ENCODE measurements at places on chromosomes 2 and 18.

GRCh38 chr18:13553449-13553848 is 172.9 kb downstream of the FAM210A start:
- no peak for DNase-seq

GRCh38 chr2:88265352-88266303 is 95.5 kb downstream of the THNSL2 start:
- DNase-seq = no peak

GRCh38 chr2:67322353-67323001 is 74.7 kb upstream of the ETAA1 start:
- no peak for DNase-seq

DNA sequence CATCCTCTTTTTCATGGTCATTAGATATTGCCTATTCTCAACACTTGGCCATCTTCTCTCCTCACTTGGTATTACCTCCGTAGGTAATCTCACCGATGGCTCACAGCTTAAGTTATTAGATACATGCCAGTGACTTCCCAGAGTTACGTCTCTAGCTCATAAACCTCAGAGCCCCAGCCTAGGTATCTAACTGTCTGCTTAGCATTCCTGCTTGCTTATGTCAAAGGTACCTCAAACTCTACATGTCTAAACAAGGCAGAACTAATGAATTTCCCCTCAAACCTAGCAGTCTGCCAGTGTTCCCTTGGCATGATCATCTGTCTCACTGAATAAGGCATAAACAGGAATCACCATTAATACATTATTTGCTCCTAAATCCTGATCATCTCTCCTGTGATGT is 27.7 kb upstream of the ZNF638 start:
- no peak for DNase-seq

- DNase-seq = no peak
These were observed 73.5 kb downstream of the MTCL1 start for GRCh38 chr18:8778824-8779223.

DNA sequence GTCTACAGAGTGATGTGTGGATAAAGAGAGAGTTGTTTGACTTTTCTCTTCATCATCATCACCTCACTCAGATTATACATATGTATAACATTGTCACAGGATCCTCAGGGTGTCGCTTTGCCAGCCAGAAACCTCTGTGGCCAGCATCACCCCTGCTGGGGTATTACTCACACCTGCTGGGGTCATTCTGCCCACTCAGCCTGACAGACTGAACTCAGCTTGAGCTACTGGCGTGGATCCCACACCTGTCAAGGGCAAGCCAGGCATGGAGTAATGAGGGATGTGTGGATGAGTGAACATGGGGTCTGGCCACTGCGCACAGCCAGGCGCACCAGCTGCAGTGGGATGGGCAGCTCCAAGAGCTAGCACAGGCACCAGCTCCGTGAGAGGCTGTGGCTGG is 870.6 kb downstream of the CBLN2 start:
- no peak for DNase-seq

- no peak for DNase-seq
These were observed 37.9 kb downstream of the VIL1 start for GRCh38 chr2:218456849-218457248.

GRCh38 chr2:18118703-18119102 is 240.2 kb downstream of the KCNS3 start:
- no peak for DNase-seq

- no peak for DNase-seq
These were observed 164.5 kb upstream of the GLI2 start for GRCh38 chr2:120571015-120571728.

- DNase-seq = no peak
These were observed 132.8 kb downstream of the CYP26B1 start for GRCh38 chr2:72014831-72015230.

DNA sequence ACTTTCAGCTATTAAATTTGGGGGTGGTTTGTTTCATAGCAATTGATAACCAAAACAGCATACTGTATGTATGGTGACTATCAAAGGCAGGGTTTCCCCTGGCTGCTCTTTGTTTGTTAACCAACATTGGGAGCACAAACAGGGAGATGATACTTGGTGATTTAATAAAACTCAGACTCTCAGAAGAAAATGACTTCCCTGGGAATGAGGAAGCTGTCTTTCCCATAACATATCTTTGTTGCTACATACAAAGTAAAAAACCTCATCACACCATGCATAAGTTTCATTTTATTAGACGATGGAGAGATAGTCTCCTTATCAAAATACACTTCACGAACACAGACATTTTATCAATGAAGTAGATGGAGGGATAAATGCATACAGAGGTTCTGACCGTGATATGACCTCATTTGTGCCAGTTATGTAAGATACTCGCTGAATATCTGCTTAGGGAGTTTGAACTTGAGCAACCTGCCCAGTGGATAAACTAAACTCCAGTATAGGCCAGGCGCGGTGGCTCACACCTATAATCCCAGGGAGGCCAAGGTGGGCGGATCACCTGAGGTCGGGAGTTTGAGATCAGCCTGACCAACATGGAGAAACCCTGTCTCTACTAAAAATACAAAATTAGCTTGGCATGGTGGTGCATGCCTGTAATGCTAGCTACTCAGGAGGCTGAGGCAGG is 3.8 kb upstream of the NFE2L2 start:
- DNase-seq = no peak

GRCh38 chr2:173898178-173898668 is 67.0 kb downstream of the SP3 start:
- no peak for DNase-seq

GRCh38 chr2:241771286-241772062 is 5.1 kb upstream of the GAL3ST2 start:
- no peak for DNase-seq

- DNase-seq = no peak
These were observed 55.1 kb downstream of the MAP3K20 start for GRCh38 chr2:173130496-173131465.

DNA sequence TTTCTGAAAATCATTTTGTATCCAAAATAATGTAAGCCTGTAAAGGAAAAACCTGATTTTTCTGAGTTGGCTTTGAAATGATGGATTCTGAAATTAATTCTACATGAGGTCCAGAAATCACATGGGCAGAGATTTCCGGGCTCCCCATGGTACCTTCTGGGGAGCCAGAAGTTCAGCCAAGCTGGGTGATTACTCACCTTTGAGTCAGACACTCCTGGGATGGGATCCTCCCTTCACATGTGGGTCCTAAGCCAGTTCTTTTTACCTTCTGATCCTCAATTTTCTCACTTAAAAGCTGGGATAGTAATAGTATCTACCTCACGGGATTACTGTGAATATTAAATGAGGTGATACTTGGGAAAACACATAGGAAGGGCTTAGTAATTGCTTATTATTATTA is 179.8 kb upstream of the EPAS1 start:
- no peak for DNase-seq

GRCh38 chr18:73168236-73168635 is 300.4 kb upstream of the NETO1 start:
- no peak for DNase-seq

GRCh38 chr18:31498574-31499524 is 872 bp downstream of the DSG2 start:
- no peak for DNase-seq

GRCh38 chr2:84676295-84676694 is 160.0 kb downstream of the DNAH6 start:
- DNase-seq = no peak

DNA sequence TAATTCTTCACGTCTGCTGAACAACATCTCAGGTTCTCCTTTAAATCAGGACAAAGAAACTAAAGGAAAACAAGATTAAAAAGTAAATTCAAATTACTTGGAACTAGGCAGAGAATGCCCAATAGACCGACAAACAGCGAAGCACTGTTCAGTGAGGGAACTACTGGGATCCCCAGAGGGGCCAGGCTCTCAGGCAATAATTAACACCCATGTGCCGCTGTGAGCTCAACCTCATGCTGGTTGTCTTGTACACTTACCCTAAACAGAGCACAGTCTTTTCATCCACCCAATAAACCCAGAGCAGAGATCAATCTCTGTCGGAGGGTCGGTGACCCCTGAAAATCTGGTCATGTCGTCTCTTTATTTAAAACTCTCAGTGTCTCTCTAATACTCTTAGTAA is 229.9 kb upstream of the CRIM1 start:
- no peak for DNase-seq

- no peak for DNase-seq
These were observed 6.9 kb upstream of the STAT1 start for GRCh38 chr2:191020742-191021381.

- no peak for DNase-seq
These were observed 21.3 kb upstream of the TMEM131 start for GRCh38 chr2:98016908-98017670.

DNA sequence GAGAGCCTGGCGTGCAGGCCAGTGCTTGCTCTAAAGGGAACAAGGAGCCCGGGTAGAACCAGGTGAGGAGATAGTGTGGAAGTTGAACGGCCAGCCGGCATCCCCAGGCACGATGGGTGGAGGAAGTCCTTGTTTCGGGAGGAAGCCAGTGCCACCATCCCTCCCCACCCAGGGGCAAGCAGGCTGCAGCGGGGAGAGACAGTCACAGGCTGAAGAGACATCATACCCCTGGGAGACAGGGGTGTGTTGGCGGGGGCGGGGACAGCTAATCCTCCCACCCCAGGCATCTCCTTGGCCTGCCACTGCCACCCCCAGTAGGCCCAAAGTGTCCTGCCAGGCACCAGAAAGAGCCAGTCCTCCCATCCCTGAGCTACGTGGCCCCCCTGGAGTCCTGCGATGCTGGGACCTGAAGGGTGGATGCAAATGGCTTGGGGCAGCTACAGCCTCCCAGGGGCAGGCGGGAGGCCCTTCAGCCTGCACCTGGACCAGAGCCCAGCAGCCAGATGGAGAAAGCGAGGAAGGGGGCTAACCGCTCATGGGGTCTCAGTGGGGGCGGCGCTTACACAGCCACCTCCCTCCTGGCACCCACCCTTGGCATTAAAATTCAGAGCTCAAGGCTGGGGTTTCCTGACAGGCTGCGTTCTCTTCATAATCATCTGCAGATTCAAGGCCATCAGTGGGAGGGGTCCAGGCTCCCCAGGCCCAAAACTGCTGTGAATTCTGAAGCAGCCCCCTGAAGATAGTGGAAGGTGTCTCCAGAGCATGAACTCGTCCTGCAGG is 14.8 kb upstream of the GPR55 start:
- DNase-seq = no peak

- no peak for DNase-seq
These were observed 56.5 kb upstream of the TMEM247 start for GRCh38 chr2:46422717-46423394.

DNA sequence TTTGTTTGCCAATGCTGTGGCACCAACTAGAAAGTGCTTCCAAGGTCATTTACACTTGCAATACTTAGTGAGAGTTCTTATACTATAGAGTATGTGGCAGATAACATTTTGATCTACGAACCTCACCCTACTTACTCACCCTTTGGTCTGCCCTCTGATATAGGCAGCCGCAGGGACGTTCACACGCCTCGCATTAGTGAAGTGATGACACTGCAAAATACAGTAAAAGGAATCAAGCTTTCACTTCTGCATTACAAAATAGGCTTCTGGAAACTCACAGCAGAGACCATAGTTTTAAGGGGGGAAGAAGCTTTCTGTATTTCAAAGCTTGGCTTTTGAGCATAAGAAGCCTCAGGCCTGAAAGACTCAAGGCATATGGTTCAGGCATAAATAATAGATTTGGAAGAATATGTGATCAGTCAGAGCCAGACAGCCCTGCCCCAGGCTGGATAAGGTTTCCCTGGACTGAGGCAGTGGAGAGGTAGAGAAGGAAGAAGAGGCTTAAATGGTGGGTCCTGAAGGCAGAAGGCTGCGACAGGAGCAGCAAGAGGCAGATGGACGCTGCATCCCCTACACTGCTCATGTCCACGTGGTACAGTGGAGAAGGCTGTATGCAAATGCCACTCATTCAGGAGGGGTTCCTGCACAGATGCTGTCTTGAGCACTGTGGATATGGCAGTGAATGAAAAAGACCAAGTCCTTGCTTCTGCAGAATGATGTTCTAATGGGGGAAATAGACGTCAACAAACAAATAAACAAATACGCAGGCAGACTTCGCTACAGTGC is 63.1 kb downstream of the FECH start:
- no peak for DNase-seq

- no peak for DNase-seq
These were observed 235.4 kb downstream of the TXNL1 start for GRCh38 chr18:56402872-56403516.

DNA sequence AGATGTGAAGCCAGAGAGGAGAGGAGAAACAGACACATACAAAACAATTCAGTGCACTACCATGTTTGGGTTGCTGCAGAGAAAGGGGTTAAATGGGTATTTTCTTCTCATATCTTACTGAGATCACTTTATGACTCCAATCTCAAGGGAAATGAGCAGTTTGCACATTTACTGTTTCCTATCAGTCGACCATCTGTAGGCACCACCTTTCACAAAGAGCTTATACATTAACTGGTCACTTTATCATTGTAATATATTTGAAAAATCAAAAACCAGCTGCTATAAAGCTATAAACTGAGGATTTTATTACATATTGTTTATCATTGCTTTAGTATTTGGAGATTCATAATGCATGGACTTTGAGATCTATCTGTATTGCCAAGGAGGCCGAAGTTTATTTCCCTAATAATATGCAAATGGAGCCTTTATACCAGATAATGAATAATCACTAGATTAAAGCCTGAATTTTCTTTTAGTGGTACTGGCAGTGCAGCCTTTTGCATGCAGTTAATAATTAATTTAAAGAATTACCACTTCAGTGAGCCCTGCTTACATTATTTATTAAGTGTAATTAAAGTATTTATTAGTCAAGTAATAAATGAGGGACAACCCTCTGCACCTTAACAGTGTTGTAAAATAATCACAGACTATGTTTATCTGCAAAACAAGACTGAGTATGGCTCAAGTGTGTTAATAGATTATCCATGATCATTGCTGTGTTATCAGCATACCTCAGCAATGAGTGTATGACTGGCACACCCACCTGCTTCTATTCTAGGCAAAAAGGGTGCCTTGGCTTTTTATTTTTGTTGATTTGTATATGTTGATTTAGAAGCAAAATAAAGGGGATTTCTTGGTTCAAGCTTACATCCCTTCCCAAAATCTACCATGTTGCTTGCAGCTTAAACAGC is 167.7 kb upstream of the SLC14A2 start:
- no peak for DNase-seq

- peak; percentile 10 for DNase-seq
These were observed 298.8 kb downstream of the ZNF407 start for GRCh38 chr18:74896390-74896991.

GRCh38 chr2:114400890-114401289 is 41.6 kb upstream of the DPP10 start:
- DNase-seq = no peak

GRCh38 chr2:929925-930324 is 20.7 kb upstream of the SNTG2 start:
- DNase-seq = no peak

DNA sequence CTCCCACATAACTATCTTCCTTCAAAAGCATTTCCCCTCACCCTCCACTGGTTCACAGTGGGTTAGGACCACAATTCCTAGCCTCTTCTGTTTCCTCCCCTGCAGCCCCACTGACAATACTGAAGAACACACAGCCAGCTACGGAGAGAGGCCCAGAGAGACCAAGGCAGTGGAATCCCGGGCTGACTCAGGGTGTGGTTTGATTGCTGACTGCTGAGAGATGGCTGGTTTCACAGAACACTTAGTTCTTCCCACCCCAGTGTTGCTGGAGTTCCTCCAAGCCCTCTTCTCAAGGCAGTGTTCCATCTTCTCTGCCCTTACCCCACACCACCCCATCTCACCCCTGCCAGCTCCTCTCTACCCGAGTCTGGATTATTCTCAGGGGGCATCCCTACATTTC is 43.3 kb upstream of the ZFP36L2 start:
- DNase-seq = no peak

Measured in activated T-helper 1 cell treated with Interleukin-2 at 50 U/mL for 16 hours (primary cell).